ENCODE measurements at places on chromosomes 12 and 14.

GRCh38 chr12:80142640-80143039 lies 43.3 kb downstream of the OTOGL start:
- DNase-seq, result no peak

GRCh38 chr12:6435961-6436715 lies 8.6 kb upstream of the CD27 start:
- DNase-seq, result no peak

GRCh38 chr12:116719731-116720528 lies 17.9 kb downstream of the SPRING1 start:
- DNase-seq, result no peak

GRCh38 chr14:71524320-71524982 lies 407.8 kb upstream of the RGS6 start:
- no peak for DNase-seq

DNA sequence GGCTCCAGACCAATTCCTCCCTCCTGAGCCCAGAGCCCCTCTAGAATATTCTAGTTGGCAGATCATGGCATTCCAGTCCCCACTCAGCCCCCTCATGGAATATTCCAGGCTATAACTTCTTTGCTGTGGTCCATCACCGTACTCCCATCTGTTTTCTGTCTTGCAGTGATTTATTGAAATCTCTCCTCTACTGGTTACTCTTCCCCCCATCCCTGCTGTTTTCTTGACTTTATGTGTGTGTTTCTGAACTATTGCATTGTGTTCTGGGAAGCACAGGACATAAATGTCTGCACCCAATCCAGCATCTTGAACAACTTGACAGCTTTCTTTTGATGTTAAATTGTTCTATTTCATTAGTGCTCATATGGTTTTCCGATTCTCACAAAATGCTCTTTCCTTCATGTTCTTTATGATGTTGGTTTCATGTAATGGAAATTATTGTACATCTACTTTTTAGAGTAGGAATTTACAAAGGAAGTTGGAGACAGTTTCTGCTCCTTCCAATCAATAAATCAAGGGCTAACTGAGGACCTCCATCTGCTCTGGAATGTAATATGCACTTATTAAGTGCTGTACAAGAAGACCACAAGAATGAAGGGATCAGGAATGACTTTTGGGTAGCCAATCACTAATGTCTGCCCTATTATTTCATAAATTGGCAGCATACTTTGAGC lies 26.3 kb downstream of the PDE6H start:
- DNase-seq, result no peak

DNA sequence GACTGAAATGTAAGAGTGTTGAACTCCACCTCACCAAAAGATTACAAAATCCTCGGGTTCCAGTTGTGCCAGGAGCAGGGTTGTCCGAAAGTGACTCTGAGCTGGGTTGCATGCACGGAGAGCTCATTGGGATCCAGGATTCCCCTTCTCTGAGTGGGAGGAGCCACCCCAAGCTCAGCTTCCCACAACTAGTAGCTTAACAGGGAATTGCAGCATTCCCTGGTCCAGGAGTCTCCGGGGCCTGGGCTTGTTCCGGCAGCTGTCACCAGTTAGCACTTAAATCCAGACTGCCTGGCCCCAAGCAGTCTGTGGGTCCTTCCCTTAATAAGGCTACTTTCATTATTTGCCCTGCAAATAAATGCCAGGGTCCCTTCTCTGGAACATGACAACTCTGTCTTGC lies 50.1 kb downstream of the CD9 start:
- no peak for DNase-seq

- DNase-seq, result no peak
These were observed 867 bp downstream of the RHOJ start for GRCh38 chr14:63205044-63205575.

- DNase-seq, result no peak
These were observed 57.4 kb downstream of the BAZ1A start for GRCh38 chr14:34817768-34818167.

DNA sequence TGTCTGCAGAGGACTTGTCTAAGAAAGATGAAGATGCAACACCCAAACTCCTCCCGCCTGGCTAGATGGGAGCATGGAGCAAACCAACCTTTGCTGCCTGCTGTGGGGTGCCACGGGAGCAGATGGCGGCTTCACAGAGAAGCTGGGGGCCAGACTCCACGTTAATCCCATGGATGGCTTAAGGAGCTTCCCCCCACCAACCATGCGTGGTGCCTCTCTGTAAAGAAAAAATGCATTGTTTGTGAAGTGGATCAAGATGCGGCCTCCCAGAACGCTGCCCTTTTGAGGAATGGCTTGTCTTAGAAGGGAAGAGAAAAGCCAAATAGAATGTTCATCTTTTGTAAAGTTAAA lies 15.6 kb downstream of the MVK start:
- no peak for DNase-seq

- no peak for DNase-seq
These were observed 141.7 kb upstream of the NRXN3 start for GRCh38 chr14:78028471-78028870.

GRCh38 chr12:8661751-8662150 lies 875 bp downstream of the MFAP5 start:
- DNase-seq, result no peak

DNA sequence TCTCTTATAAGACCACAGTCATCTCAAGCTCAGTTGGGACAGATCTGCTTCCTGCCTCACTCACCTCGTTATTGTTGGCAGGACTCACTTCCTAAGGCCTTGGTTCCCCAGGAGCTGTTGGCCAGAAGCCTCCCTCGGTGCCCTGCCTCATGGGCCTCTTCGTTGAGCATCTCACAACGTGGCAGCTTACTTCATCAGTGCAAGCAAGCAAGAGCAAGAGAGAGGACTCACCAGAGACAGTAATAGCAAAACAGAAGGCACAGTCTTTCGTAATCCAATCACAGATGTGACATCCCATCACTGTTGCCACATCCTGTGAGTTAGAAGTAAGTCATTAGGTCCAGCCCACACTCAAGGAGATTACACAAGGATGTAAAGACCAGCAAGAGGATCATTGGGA lies 5.1 kb upstream of the NUMB start:
- no peak for DNase-seq

DNA sequence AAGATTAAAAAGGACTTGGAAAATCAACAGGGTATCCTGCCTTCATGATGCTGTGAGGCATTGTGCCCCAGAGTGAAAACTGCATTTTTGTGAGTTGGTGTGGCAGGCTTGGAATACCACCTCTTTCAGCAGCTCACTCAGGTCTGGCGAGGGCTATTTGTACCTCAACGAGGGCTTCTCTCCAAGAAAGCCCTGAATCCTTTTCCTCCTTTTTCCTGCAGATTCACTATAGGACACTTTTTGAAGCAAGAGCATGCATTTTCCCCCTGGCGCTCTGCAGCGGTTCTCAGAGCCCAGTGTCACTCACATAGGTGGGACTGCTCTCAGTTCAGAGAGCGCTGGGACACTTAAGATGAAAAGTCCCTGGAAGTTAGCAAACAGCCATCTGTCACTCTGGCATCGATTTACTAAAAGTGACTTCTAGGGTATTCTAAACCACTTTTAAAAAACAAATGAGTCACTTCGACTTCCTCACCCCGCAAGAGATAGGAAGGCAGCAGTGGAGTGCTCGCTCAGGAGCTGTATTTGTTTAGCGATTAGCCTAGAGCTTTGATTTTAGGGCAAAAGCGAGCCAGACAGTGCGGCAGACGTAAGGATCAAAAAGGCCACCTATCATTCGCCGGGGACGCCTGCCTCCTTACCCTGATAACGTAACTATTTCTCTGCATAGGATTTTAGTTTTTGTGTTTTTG lies 782 bp upstream of the LGR5 start:
- DNase-seq, result no peak

DNA sequence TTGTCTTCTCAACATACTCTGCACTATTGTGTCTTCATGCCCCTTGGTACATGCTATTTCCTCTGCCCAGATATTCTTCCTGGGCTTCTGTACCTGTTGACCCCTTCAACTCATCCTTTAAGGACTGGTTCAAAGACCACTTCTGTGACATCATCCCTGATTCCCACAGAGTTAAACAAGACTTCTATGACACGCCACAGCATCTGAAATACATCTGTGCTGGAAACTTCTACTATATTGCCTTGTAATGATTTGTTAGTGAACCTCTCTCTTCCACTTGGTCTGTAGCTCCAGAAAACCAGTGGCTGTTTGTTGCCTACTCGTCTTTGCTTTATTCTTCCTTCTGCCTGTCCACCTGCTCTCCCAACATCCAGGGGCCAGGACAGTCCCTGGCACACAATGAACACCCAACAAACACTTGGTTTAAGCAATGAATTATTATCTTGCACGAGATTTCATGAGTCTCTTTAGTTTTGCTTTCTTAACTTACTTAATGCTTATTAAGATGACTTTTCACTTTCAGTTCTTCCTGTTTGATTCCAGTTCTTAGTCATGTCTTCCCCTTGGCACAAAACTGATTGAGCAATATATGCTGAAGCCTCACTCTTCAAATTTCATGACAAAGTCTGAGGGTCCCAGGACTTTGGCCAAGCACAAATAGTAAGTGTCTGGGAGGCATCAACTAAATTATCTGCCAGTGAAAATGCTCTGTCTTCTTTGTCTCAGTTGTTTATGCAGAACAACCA lies 485.9 kb downstream of the APAF1 start:
- DNase-seq, result no peak

DNA sequence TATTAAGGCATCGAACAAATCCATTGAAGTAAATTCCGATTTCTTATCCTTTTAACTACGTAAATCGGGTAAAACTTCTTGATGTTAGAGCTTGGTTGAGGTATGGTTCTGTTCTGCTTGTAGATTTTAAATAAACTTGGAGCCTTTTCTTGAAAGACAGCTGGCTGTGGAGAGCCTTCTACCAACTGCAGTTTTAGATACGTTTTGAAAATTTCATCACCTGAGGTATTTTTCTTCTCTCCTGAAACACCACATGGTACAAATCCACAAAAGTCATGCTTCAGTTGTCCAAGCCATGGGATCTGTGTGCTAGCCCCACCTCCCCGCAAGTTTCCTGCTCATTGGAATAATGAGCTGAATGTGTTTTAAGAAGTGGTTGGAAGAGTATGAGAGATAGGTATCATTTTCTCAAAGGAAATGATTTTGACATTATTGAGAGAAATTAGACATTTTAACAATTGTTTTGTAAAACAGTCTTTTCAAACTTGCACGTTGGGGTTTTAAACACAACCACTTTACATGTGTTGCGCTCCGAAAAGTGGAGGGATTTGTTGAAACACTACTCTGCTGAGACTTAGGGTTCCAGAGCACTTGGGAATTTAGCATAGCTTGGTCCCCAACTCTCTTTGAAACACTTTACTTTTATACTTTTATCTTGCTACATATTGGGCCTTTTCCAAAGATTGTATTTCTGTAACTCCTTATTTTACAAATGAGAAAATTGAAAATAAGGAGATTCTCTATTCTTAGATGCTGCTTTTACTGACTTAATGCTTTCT lies 1.4 kb downstream of the PPM1A start:
- DNase-seq, result no peak

- no peak for DNase-seq
These were observed 56.1 kb upstream of the DYRK2 start for GRCh38 chr12:67592228-67593011.

GRCh38 chr12:53722450-53723041 lies 4.7 kb downstream of the CALCOCO1 start:
- no peak for DNase-seq

All from activated gamma-delta T cell treated with anti-CD3 and anti-CD28 coated beads, Interleukin-2, amount 50 U/mL, for 16 hours (primary cell).